ENCODE measurements at places on chromosomes 11 and 22. TPM values are rescaled to one million over a fixed set of nuclear protein-coding genes. Genes with fewer than 3 reads are reported as not detected.

The GGTLC3 gene
- not detected for total RNA-seq

GRCh38 chr22:26606611-26607010 is 11.2 kb downstream of the CRYBB1 start:
- no peak for DNase-seq

DNA sequence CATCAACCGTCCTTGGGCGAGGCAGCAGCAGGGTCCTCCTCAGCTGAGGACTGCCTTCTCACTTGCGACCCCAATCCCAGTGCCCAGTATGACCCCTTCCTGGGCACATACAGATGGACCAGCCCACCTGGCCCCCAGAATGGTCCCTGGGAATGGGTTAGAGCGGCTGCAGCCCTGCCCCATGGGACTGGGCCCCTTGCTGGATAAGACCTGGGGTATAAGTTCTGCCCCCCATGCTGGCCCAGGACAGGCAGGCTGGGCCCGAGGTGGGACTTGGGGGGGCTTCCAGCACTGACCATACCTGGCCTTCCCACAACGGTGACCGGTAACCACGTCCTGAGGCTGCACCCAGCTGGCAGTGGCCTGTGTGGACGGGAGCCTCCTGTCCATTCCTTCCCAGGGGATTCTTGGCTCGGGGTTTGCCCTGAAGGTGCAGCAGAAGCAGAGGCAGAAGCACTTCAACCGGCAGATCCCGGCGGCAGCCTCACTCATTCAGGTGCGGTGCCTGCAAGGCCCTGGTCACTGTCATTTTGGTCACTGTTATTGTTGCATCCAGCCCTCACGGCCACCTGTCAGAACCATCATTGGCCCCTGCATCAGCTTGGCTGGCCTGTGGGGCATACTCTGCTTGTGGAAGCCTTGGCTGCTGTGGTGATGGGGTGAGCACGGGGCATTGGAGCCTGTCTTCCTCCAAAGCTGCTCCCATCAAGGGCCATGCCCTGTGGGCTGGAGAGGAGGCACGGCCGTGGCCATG is 114.8 kb downstream of the KCNQ1OT1 start:
- peak; percentile 1 for DNase-seq

- DNase-seq: no peak
Measured at GRCh38 chr11:104191124-104191523, 27.2 kb upstream of the PDGFD start.

DNA sequence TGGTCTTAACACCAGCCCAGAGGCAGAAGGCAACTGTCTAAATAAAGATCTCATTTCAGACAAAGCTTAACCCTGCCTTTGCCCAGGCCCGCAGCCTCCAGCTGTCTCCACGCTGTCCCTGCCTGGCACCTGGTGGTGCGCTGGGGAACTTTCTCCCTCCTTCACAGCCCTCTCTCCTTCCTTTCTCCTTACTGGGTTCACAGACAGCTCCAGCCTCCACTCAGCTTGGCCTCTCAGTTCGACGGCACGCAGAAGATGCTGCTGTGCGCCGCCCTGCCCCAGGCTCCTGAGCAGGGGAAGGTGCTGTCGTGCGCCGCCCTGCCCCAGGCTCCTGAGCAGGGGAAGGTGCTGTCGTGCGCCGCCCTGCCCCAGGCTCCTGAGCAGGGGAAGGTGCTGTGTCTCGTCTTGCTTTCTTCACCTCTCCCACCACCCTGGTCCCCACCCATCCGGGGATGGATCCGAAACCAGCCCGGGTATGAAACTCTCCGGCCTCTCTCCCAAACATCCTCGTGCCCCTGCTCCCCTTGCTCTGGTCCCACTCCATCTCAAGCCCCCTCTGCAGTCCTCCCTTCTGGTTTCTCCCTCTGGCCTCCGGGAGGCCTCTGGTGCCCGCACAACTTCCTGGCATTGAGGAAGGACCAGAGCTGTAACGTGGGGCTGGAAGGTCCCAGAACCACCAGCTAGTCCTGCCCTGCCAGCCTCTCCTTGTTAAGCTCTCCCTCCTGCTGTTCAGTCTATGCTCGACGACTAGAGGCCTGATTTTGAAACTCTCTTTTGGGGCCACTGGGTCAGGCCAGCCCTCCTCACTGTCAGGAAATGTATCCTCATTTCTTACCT is 22.9 kb upstream of the JAM3 start:
- DNase-seq: no peak

- DNase-seq: no peak
Measured at GRCh38 chr11:116890193-116890592, 52.8 kb upstream of the APOA1 start.

DNA sequence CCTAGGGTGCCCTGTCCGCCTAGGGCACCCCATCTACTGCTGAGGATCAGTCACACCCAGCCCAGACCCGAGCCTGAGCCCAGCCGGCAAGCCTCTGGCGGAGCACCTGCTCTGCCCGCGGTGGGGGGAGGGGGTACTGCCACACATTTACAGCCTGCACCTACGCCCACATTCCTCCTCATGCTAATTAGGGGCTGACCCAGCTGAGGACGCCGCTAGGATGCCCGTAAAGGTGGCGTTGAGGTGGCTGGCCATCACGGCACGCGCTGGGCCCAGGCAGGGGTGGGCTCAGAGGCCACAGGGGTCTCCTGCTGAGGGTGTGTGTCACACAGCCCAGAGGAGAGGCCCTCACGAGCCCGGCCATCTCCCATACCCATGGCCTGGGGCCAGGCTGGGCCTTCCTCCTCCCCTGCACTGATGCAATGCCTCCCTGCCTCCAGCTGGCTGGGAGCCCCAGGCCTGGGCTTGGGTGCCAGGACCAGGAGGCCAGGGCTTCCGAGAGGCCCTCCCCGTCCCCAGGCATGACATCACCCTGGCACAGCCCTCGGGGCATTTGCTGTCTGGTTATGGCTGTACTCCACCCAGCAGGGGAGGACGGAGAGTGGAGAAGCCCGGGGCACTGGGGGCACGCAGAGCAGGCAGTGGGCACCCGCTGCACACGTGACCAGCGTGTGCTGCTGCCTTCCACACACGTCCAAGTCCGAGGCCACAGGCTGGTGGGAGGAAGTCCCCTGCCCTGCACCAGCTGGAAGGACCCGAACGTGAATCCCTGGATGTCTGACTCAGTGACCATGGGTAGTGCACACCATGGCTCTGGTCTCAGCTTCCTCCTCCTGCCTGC is 12.7 kb downstream of the DUSP8 start:
- peak; percentile 94 for DNase-seq

GRCh38 chr11:71425409-71425808 is 22.8 kb downstream of the DHCR7 start:
- no peak for DNase-seq

- no peak for DNase-seq
Measured at GRCh38 chr11:44409558-44410236, 99.8 kb upstream of the ALX4 start.

The DNAJB7 gene
- total RNA-seq: not detected

- DNase-seq: no peak
Measured at GRCh38 chr22:48478124-48478523, 1349.5 kb downstream of the BRD1 start.

The PLEKHA7 gene
- total RNA-seq: 6.9 TPM

GRCh38 chr22:45006111-45006963 is 3.5 kb downstream of the PHF21B start:
- DNase-seq: no peak

DNA sequence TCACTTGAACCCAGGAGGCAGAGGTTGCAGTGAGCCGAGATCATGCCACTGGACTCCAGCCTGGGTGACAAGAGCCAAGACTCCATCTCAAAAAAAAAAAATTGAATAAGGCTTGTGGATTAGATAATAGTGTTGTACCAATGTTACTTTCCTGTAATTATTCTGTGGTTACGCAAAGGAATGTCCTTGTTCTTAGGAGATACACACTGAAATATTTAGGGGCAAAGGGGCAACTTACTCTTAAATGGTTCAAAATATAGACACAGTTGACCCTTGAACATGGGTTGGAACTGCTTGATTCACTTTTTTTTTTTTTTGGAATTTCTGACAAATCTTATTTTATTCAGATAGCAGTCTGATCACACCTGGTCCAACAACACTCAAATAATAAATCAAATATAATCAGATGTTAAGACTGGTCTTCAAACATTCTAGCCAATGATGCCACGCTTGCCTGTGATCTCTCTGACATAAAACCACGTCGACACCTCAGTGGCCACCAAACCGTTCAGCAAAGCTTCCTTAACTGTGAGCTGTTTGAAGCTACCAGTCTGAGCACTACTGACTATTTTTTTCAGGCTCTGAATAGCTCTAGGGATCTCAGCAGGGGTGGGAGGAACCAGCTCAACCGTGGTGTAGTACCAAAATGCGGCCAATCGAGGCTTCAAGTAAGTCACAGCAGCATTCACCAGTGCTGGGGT is 710 bp downstream of the ATP5MGL start:
- DNase-seq: no peak

The CARD10 gene
- 4.1 TPM for total RNA-seq

DNA sequence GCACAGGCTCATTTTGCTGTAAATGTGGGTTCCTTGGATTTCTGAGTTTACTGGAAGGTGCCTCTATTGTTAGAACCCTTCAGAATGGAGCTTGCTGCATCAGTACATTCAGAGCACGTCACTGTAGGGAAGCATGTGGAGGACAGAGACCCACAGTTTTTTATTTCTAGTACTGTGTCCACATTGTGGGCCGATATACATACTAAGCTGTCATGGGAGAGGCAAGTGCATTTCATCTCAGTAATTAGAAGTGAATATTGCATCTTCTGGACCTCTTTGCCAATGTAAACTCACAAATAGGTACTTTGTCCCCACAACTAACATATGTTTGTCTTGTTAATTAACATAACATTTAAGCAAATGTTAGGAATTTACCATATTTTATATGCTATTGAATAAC is 139.7 kb downstream of the NAV2 start:
- DNase-seq: no peak

DNA sequence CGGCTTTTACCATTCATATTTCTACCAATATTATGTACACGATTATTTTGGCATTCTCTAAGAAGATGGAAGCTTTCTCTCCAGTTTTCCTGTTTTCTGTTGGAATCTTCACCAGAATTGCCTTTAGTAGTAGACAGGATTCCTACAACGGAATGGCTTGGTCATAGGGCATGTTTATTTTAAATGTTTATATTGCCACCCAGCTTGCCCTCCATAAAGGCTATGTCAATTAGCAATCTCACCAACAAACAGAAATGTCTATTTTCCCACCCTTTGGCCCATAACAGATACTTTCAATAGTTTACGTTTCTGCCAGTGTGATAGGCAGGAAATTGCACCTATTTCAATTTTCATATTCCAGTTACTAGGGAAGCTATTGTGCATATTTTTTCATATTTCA is 893.5 kb downstream of the NTM start:
- DNase-seq: no peak

- no peak for DNase-seq
Measured at GRCh38 chr22:38414009-38414395, 41.0 kb downstream of the KCNJ4 start.

- no peak for DNase-seq
Measured at GRCh38 chr11:114120606-114121005, 61.1 kb downstream of the ZBTB16 start.

The ADAMTS8 gene
- 2.4 TPM for total RNA-seq

DNA sequence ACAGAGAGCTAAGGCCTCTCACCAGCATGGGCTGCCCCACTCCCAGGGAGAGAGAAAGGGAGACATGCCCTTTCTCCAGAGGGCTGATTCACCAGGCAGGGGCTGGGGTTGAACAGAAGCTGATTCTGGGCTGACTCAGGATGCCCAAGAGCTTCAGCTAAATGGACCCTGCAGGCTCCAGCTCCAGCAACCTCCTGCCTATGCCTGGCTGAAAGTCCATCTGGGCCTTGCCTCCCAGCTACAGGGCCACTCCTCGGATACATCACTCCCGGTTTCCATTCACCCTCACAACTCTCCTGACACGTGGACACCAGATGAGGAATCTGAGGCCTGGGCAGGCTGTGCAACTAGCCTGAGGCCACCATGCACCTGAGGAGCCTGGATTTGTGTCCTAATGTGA is 215.5 kb downstream of the BUD13 start:
- no peak for DNase-seq

GRCh38 chr11:86578727-86579405 is 93.5 kb downstream of the ME3 start:
- DNase-seq: no peak

The METTL15 gene
- total RNA-seq: 19.2 TPM

The GAL3ST1 gene
- 1.2 TPM for total RNA-seq

DNA sequence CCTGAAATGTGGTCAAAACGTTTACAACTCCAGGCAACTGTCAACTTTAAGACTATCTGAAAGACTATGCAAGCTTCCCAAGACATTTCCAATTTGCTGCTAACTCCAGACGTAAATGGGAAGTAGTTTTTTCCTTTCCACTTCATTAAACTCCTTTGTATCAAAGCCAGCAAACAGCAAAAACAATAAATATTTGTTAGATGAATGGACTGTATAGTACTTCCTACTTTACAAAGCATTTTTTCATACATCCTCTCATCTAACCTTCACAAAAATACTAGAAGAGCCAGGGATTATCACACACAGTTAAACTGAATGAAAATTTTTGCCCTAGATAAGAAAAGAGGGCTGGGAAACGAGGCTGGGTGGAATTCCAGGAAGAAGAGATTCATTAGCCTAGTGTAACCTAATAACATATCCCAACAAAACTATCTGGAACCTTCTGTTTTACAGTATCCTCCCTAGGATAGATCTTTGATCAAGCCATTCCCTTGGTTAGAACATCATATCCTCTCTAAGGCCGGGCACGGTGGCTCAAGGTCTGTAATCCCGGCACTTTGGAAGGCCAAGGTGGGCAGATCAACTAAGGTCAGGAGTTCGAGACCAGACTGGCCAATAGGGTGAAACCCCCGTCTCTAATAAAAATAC is 10.4 kb downstream of the NUP98 start:
- no peak for DNase-seq

- no peak for DNase-seq
Measured at GRCh38 chr22:32323513-32324164, 34.0 kb upstream of the RFPL3 start.

GRCh38 chr11:77082838-77083565 is 16.2 kb downstream of the CAPN5 start:
- no peak for DNase-seq

DNA sequence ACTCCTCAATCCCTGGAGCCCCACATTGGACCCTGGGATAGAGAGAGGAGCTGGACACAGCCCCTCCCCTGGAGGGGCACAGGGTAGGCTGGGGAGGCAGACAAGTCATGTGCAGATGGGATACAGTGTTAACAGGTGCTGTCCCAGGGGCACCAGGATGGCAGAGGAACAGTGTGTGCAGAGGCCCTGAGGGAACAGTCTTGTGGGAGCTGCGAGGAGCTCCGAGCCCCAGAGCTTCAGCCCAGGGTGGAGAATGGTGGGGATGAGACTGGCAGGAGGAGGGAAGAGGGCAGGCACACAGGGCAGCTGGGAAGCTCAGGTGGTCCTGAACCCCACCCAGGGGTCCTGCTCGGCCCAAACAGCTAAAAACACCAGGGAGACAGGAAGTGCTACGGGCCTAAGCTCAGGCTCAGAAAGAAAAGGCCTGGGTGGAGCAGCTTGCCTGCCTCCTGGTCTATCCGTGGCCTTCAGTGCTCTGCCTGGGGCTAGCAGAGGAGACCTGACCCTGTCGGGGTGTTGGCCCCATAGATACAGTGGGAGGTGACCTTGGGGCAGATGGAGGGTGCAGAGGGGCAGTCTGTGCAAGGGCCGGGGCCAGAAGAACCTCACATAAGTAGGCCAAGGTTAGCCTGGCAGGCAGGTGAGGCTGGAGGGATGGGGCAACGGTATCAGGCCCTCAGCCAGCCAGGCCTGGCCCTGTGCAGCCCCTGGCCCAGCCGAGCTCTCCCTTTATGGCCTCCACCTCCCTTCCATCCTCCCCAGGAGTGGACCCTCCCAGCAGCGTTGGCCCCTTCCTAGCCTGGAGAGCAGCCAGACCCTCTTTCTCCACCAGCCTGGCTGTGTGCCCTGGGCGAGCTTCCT is 15.4 kb downstream of the CAPN5 start:
- no peak for DNase-seq

The PAMR1 gene
- 2.0 TPM for total RNA-seq

The HARBI1 gene
- total RNA-seq: 7.7 TPM

Measured in frontal cortex (tissue), 4 donors.